Left colon (tissue), 2 donors: ENCODE measurements at places on chromosomes 6 and 20. TPM values are rescaled to one million over a fixed set of nuclear protein-coding genes. Genes with fewer than 3 reads are reported as not detected.

PAQR8 gene
- total RNA-seq = 158 TPM

DNA sequence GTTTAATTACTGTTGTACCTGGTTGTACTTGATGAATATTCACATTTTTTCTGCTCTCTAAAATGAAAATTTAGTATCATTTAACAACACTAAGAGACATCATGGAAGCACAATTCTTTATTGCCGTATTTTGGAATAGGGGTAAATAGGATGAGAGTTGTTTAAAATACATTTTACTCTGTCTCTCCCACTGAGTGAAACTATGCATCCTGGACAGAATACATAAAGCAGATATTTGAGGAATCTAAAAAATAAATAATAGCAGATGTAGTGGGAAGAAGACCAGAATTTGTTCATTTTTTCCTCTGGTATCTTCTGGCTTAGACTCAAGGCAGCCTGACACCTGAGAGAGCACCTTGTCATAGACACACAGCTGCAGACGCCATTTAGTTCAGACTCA lies 119.1 kb upstream of the AHI1 start:
- no peak for DNase-seq

DNA sequence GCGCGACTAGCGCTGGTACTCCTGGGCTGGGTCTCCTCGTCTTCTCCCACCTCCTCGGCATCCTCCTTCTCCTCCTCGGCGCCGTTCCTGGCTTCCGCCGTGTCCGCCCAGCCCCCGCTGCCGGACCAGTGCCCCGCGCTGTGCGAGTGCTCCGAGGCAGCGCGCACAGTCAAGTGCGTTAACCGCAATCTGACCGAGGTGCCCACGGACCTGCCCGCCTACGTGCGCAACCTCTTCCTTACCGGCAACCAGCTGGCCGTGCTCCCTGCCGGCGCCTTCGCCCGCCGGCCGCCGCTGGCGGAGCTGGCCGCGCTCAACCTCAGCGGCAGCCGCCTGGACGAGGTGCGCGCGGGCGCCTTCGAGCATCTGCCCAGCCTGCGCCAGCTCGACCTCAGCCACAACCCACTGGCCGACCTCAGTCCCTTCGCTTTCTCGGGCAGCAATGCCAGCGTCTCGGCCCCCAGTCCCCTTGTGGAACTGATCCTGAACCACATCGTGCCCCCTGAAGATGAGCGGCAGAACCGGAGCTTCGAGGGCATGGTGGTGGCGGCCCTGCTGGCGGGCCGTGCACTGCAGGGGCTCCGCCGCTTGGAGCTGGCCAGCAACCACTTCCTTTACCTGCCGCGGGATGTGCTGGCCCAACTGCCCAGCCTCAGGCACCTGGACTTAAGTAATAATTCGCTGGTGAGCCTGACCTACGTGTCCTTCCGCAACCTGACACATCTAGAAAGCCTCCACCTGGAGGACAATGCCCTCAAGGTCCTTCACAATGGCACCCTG lies 1.6 kb downstream of the TPBG start:
- peak; percentile 37 for DNase-seq

GRCh38 chr20:16953858-16954257 lies 205.7 kb downstream of the OTOR start:
- no peak for DNase-seq

DNA sequence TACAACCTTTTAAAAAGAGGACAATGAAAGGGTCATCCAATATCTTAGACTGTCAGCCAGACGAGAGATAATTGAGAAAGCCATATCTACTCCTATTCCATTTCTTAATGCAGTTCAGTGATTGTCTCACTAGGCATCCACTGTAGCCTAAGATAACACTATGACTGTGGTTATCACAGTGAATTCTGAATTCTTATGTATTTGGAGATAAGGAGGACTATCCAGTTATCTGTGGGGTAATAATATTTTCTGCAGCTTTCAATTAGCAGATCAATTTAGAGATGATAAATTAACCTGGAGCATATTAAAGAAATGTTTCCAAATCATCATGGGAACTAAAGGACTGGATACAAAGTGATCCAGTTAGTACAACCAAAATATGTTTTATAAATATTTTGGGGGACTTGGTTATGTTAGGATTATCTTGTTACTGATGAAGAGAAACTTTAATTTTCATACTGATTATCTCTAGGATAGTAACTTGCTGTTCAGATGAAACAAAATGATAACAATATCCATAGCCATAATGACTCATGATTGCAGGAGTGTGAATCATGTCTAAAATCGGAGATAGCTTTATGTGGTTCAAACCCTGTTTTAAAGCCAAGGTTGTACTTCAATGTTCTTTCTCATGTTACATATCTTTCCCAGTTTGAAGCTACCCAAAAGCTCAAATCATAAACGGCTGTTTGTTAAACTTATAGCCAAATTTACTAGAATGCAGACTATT lies 1152.0 kb downstream of the HACE1 start:
- no peak for DNase-seq

DNA sequence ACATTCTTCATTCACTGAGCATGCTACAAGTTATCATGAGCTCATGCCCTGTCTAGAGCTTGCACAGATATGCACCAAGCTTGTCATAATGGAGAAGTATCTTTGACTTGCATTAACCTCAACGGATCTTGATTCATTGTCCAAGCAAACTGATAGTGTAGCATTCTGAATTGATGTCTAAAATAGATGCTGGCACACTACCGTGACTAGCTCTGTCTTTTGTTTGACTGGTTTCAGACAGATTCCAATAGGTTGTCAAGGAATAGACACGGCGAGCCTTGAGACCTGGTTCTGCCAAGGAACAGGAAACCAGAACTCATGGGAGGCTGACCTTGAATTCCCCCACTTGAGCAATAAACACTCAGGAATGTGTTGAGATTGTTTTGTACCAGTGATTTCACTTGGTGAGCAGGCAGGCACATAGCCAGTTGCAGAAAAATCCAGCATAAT lies 1153.1 kb upstream of the GJE1 start:
- no peak for DNase-seq

GRCh38 chr6:149614337-149614736 lies 34.2 kb downstream of the KATNA1 start:
- DNase-seq = no peak

- no peak for DNase-seq
Observed at GRCh38 chr6:53710788-53711187, 45.2 kb upstream of the KLHL31 start.

- DNase-seq = no peak
Observed at GRCh38 chr6:95636552-95637431, 59.5 kb downstream of the MANEA start.

- no peak for DNase-seq
Observed at GRCh38 chr20:46362921-46363867, 43.2 kb downstream of the ELMO2 start.

DNA sequence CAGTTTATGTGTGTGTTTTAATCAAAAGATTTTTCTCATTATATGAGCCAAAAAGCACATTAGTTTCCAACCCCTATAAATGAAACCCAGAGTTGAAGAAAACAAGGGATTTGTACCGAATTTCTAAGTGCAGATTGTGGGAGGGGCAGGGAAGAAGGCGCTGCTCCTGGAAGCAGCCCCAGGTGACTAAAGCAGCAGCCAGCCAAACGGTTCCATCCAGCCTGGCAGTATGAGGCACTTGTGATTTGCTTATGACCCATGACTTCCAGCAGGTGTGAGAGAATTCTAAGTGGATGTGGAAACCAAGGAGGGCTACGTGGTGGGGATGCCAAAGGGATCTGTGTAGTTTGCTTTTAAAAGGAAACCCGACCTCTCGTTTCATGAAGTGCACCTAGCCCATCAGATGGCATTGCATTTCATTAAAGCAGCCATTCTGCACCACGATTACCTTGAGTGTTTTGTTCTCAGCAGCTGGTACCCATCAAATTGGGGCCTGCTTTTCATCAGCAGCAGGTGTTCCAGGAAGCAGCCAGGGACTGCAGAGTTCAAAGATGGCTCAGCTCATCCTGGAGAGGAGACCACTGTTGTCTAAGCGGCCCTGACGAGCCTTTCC lies 79.1 kb downstream of the DTD1 start:
- DNase-seq = no peak
